Stimulated activated CD4-positive, alpha-beta T cell treated with anti-CD3 and anti-CD28 coated beads, Interleukin-2, amount 100 ng/mL, for 4 hours (primary cell): ENCODE measurements at places on chromosomes 12 and 14.

- DNase-seq, result no peak
Measured at GRCh38 chr12:49017891-49018260, 700 bp downstream of the PRKAG1 start.

DNA sequence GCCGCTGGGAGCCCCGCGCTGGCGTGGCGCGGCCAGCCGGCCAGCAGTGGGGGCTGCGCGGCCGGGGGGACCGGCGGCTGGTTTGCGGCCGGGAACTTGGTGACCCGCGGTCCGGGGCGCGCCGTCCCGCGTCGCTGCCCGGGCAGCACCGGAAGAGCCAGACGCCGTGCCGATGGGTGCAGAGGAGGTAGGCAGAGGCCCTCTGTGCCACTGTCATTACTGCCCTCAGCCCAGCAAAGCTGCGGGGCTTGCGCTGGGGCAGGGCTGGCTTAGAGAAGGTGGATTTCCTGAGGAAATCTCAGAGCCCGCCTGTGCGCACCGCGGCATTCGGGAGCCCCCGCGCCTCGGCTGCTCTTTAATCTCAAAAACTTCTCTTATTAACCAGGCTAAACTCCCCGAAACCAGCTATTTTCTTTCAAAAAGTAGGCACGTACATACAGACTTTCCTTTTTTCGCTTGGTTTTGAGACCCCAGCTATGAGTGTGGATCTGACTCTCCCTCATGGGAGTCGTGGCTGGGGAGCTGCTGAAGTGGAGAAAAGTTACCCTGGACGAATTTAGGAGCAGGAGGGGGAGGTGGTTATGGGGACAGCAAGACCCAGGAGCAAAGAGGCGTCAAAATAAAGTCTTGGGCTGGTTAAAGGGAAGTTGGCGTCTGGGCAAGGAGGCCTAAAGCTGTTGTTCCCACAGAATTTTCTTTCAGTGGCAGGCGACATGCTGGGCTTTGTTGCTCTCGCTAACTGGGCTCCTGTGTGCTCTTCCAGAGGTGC lies 802 bp downstream of the SUSD6 start:
- no peak for DNase-seq

DNA sequence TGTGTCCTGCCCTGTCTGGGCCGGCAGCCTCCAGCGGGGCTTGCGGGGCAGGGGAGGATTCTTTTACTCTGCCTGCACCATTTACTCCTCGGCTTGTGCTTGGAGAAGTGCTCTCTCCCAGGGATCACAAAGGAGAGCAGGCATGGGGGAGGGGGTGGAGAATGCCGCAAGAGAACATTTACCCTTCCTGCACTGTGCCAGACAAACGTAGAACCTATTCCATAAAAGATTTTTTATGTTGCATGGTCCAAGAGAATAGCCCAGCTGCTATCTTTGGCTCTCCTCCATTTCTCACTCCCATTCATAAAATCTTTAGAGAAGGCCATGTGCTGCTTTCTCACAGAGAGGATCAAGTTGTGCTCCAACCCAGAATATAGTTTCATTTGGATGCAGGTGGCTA lies 159.4 kb downstream of the SPTSSA start:
- no peak for DNase-seq

GRCh38 chr14:104425763-104426646 lies 153.6 kb upstream of the C14orf180 start:
- DNase-seq, result no peak
